ENCODE measurements at places on chromosomes 4 and X. TPM values are rescaled to one million over a fixed set of nuclear protein-coding genes. Genes with fewer than 3 reads are reported as not detected.

The DIPK2B gene
- total RNA-seq: not detected

The OTC gene
- not detected for total RNA-seq

The LRIT3 gene
- total RNA-seq: not detected

The FAM9B gene
- not detected for total RNA-seq

The NIPAL1 gene
- 0.48 TPM for total RNA-seq

The BST1 gene
- total RNA-seq: 0.45 TPM

The MID1IP1 gene
- 36.0 TPM for total RNA-seq

The CT45A6 gene
- not detected for total RNA-seq

The TRIM2 gene
- 18.2 TPM for total RNA-seq

The TKTL1 gene
- not detected for total RNA-seq

The HGFAC gene
- 0.28 TPM for total RNA-seq

The MAGEA9B gene
- total RNA-seq: not detected

The SPANXC gene
- total RNA-seq: not detected

The FAM184B gene
- total RNA-seq: not detected

The PABPC1L2B gene
- total RNA-seq: not detected

The APEX2 gene
- total RNA-seq: 10.9 TPM

The SMPX gene
- not detected for total RNA-seq

The BANK1 gene
- 0.72 TPM for total RNA-seq

The SCRG1 gene
- 59.0 TPM for total RNA-seq

The RASGEF1B gene
- total RNA-seq: 2.5 TPM

The SULT1E1 gene
- 1.9 TPM for total RNA-seq

The PLXNA3 gene
- total RNA-seq: 212 TPM

The GAGE2A gene
- total RNA-seq: not detected

The SLC10A6 gene
- not detected for total RNA-seq

The TBC1D9 gene
- 46.5 TPM for total RNA-seq

The TMSB15C gene
- total RNA-seq: 3.4 TPM

The SERTM2 gene
- total RNA-seq: not detected

The USP9X gene
- total RNA-seq: 101 TPM

The CABS1 gene
- not detected for total RNA-seq

The LDOC1 gene
- 28.6 TPM for total RNA-seq

The ODAPH gene
- not detected for total RNA-seq

The MAGEA12 gene
- total RNA-seq: not detected

The ITGB1BP2 gene
- total RNA-seq: 2.1 TPM

The DCAF12L1 gene
- total RNA-seq: not detected

The WDR17 gene
- total RNA-seq: 0.50 TPM

The GPRIN3 gene
- 0.10 TPM for total RNA-seq

The CLDN22 gene
- total RNA-seq: not detected

The CFP gene
- 0.60 TPM for total RNA-seq

The GSX2 gene
- not detected for total RNA-seq
